Lung microvascular endothelial cell (primary cell): ENCODE measurements at places on chromosomes 12 and 14. TPM values are rescaled to one million over a fixed set of nuclear protein-coding genes. Genes with fewer than 3 reads are reported as not detected.

DNA sequence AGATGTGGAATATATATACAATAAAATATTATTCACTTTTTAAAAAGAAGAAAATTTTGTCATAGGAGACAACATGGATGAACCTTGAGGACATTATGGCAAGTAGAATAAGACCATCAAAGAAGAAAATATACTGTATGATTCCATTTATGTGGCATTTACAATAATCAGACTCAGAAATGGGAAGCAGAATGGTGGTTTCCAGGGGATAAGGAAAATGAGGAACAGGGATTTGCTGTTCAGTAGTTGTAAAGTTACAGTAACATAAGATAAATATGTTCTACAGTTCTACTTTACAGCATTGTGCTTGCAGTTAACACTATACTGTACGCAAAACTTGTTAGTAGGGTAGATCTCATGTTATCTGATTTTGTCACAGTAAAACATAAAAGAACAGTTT is 1271.0 kb downstream of the LRFN5 start:
- DNase-seq, result no peak

- no peak for DNase-seq
Measured at GRCh38 chr12:108983227-108983626, 37.6 kb downstream of the SVOP start.

- peak; percentile 45 for DNase-seq
Measured at GRCh38 chr14:100129161-100129589, 30.3 kb downstream of the DEGS2 start.

GRCh38 chr12:53603804-53604203 is 22.4 kb downstream of the ATF7 start:
- DNase-seq, result peak; percentile 64

- DNase-seq, result no peak
Measured at GRCh38 chr12:131826097-131826928, 1.9 kb upstream of the MMP17 start.

DNA sequence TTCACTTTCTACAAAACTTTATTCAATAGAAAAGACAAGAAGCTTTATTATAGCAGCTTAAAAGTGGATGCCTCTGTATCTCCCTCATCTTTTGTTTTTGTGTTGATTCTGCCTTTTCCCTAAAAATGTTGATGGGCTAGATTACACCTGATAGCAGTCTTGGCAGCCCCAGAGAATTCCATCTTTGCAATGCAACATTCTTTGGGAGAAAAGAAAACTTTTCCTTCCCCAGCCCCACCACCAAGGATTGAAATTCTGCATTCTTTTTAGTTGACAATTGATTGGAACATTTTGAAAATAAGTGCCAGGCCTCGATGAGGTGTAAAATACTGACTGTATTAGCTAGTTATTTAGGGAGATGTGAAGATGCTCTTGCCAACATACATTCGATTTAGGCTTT is 306.8 kb upstream of the G2E3 start:
- DNase-seq, result no peak

- DNase-seq, result no peak
Measured at GRCh38 chr12:14619741-14620501, 52.2 kb upstream of the PLBD1 start.

DNA sequence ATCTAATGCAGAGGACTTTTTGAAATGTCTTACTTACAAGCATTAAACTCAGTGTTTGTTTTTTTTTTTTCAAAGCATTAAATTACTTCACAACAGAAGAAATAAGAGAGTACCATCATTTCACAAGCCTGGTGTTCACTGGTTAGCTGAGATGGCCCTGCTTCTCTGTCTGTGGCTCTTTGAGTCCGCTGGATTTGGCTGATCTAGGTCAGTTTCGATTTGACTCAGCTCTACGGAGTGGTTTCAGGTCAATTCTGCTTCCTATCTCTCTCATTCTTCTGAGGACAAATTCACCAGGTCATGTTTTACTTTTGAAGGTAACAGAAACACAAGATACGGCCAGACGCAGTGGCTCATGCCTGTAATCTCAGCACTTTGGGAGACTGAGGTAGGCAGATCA is 1066.1 kb downstream of the FLRT2 start:
- no peak for DNase-seq

The LRFN5 gene
- not detected in 2 replicates for total RNA-seq

The KIF5A gene
- under 0.01 TPM in 2 replicates for total RNA-seq
